ENCODE measurements at places on chromosomes 5 and 9.
A peak's percentile ranks its signal among the peaks of the same experiment; 100 is the strongest.

DNA sequence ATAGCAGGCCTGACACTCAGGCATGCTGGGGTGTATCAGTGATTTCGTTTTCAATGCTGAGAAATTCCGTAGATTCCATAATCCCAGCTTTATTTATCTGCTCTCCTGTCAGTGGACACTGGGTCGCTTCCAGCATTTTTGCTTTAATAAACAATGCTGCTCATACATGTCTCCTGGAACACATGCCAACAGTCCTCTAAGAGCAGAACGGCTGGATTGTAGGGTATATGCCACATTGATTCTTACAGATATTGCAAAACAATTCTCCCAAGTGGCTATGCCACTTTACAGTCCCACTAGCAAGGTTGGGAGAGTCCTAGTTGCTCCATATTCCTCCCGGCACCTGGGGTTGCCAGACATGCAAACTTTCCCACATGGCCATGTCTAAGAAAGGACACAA, 81.9 kb downstream of the RAPGEF1 start:
- DNase-seq = no peak

- DNase-seq = no peak
Measured at GRCh38 chr9:86775718-86776117, 171.6 kb downstream of the GAS1 start.

DNA sequence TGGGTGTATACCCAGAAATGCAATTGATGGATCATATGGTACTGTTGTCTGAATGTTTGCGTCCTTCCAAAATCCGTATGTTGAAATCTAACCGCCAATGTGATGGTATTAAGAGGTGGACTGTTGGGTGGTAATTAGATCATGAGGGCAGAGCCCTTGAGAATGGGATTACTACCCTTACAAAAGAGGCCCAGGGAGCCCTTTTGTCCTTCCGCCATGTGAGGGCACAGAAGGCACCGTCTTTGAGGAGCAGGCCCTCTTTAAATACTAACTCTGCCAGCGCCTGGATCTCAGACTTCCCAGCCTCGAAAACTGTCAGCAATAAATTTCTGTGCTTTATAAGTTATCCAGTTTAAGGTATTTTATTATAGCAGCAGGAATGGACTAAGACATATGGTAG, 156.0 kb upstream of the OTULINL start:
- DNase-seq = no peak

- no peak for DNase-seq
Measured at GRCh38 chr9:120942186-120943001, 15.8 kb upstream of the TRAF1 start.

- DNase-seq = no peak
Measured at GRCh38 chr9:101465326-101465915, 29.8 kb upstream of the ALDOB start.

GRCh38 chr9:38287420-38287985, 105.0 kb upstream of the ALDH1B1 start:
- no peak for DNase-seq

- DNase-seq = peak; percentile 57
Measured at GRCh38 chr9:38227061-38227540, 158.1 kb upstream of the SHB start.

DNA sequence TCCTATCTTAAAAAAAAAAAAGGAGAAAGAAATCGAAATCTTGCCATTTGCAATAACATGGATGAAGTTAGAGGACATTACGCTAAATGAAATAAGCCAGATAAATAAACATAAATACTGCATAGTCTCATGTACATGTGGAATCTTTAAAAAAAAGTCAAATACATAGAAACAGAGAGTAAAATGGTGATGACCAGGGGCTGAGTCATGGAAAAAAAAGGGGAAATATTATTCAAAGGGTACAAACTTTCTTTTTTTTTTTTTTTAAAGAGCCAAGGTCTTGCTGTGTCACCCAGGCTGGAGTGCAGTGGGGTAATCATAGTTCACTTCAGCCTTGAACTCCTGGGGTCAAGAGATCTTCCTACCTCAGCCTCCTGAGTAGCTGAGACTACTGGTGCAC, 310.1 kb downstream of the ZNF608 start:
- DNase-seq = no peak
